ENCODE measurements at places on chromosomes 12 and 14.
A peak's percentile ranks its signal among the peaks of the same experiment; 100 is the strongest.

DNA sequence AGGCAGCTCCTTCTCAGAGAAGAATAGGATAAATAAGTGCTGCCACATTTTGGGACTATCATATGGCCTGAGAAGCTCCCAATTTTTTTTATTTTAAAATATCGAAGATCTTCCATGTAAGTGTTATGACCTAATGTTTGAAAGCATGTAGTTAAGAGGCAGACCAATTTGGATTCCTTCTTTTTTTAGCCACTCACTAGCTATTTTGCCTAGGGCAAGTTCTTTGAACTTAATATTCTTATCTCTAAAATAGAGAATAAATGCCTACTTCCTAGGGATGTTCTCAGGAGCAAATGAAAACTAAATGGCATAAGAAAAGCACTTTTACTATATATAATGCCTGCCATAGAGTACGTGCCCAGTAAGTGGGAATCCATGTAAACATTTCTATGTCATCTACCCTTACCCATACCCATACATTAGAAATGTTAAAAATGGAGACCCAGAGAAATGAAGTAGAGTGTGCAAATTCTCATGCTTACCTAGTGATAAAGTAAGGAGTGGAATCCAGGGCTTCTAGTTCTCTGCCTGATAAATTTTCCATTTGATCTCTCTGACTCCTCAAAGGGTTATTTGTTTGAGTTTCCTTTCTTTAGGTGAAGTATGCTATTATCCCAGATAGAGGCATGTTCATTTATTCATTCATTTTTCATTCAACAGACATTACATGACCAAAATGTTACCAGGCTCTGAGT, 148.3 kb downstream of the TGFB3 start:
- no peak for DNase-seq

GRCh38 chr12:101064721-101065120, 145.3 kb downstream of the SLC5A8 start:
- no peak for DNase-seq

GRCh38 chr12:99027055-99027393, 381.9 kb downstream of the APAF1 start:
- no peak for DNase-seq

DNA sequence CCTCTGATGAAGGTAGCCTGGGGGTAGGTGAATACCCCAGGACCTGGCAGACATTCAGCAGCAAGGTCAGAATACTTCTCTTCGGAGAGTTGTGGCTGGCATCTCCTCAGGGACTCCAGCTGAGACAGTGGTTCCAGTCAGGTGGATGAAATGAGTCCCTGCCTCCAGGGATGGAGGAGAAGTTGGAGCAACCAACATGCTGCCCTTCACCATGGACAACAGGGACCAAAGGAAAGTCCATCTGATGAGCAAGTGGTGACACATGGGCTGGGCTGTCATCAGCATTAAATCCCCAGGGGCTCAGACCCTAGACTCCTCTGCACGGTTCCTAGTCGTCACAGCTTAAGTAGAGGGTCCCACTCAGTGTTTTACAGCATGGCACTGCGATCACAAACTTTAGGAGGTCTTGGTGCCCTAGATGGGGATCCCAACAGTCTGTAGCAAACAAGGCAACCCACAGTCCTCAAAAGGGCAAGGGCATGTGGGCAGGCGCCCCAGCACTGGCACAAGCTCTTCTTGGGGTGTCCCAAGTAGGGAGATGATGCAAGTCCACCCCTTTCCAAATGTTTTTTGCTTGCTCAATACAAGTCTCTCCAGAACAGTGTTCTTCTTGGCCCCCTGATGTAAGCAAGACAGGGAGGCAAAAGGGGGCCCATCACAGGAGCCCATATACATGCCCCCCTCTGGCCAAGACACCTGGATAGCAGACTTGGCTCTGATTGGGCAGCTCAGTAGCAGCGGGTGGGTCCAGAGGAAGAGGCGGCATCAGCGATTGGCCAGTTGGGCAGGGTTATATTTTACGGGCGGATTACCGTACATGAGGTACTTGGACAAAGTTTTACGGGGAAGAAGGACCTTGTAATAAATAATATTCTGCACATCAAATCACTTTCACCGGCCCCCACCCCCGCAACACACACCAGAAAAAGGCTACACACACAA, 10.8 kb upstream of the CDH24 start:
- no peak for DNase-seq

DNA sequence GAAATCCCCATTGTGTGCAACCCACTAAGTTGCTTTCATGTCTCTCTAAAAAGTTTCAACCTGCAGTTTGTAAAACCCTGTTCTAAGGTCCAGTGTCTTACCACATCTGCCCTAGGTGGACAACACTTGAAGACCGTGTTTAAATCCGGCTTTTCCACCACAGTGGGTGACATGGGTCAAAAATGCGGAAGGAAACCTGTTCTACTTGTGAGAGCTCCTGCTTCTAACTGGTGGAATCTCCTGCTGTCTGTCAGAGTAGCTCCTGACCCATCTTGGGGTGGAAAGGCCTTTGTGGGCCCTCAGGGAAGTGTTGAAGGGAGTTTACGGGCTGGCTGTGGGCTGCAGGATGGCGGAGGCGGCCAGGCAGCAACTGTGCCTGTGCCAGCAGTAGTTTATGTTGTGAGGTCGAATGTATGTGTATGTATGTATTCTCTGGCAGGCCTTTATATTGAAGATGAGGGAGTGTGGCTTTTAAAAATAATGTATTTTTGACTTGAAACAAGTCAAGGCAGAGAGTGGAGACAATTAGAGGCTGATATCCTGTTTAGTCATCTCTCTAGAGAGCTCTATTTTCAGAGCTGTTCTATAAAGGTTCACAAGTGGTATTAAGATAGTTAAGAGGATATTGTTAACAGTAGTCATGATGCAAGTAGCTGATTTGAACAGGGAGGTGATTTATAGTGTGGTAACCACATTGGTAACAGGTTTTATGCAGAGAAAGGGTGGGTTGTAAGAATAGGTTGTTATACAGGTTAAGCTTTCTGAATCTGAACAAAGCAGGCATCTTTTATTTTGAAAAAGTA, 67.0 kb downstream of the PRKCH start:
- peak; percentile 36 for DNase-seq

- no peak for DNase-seq
These were observed 68.6 kb downstream of the ITPK1 start for GRCh38 chr14:93047157-93047556.

DNA sequence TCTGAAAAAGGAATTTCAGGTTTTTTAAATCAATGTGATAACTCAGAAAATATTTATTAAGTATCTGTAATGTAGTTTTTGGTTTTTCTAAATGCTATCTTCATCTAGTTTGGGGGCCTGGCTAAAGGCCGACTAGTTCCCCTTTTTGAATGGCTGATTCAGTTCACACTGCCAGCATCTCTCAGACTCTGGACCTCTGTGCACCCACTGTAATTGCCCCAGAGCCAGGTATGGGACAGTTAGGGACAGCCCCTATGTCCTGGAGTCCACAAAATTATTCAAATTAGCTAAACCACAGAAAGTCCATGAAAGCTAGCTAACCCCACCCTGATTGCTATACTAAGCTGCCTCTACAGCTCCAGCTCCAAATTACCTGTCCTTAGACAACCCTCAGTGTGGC, 49.1 kb upstream of the RGS6 start:
- DNase-seq, result no peak

GRCh38 chr14:24885410-24885913, 164.5 kb downstream of the STXBP6 start:
- DNase-seq, result no peak

GRCh38 chr12:98745578-98746391, 100.7 kb downstream of the APAF1 start:
- DNase-seq, result no peak

GRCh38 chr14:71418532-71419245, 511.4 kb downstream of the PCNX1 start:
- DNase-seq, result no peak

- no peak for DNase-seq
These were observed 94.2 kb downstream of the LLPH start for GRCh38 chr12:66036317-66036716.

- no peak for DNase-seq
These were observed 206.4 kb upstream of the FKBP4 start for GRCh38 chr12:2588345-2588744.

DNA sequence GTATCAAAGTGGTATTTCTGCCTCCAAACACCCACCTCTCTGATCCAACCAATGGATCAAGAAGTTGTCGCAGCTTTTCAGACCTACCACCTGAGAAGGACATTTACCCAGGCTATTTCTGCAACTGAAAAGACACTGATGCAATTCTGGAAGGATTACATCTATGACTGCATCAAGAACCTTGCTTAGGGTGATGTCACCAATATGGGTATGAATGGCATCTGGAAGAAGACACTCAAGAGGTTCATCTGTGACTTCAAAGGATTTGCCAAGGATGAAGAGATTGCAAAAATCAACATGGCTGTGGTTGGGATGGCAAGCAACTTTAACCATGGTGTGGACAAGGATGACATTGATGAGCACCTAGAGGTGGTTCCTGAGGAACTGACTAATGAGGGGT, 154.2 kb downstream of the PCNX1 start:
- DNase-seq, result no peak

DNA sequence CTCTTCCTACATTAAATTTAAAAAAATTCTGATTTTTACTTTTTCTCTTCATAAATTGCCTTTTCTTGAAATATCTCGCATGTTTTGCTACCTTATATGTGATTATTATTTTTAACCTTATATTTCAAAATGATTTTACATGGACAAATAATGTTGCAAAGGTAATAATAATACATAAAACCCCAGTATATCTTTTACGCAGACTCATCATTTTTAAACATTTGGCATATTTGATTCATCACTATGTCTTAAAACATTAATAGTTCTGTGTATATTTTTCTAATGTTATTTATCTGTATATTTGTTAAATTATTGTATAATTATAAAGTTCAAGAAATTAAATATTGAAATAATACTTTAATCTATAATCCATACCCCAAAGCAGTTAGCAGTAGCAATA, 350.8 kb downstream of the RPL10L start:
- DNase-seq, result no peak

DNA sequence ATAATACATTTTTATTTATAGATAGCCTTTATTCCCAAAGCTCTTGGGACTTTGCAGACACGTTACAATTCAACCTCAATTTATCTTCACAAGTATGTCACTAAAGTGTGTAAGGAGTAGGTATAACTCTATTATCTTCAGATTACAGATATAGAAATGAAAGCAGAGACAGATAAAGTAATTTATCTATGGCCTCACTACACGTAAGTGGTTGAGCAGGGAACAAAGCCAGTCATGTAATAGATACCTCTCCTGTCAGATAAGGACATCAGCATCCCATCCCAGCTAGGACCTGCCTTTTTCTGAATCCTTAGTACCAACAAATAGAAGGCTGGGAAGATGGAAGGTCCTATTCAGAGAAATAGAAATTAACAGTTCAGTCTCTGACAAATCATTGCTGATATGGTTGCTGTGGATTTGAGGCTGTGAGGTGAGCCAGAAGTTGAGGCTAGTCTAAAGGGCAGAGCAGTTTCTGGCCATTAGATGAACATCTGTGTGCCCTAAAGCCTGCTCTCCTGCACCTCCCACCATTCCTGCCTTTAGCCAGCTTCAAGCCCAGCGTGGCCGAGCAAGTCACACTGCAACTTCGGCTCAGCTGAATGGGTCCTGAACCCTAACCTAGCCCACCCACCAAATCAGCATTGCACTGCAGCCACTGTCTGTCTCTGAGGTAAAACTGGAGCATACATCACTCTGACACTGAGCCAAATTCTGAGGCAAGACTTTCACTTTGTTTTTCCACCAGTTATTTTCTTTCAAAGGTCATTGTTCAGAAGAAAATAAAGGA, 71.1 kb upstream of the PLEKHA5 start:
- no peak for DNase-seq

- no peak for DNase-seq
These were observed 146.2 kb downstream of the TPH2 start for GRCh38 chr12:72084880-72085279.

DNA sequence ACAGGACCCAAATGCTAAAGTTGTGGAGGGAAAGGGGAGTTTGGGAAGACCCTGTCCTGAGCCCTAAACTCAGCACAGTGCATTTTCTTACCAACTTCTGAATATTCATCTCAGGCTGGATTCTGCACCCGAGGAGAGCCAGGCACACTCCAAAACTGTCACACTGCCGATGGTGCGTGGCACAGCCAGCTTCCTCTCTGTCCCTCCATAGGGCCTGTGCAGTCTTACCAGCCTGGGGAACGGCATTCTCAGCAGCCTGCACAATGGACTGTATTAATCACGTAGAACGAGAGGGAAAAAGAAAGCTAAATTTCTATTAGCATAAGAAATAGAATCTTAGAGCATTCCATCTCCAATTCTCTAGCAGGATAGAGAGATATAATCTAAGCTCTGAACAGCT, 71.3 kb upstream of the GPATCH2L start:
- DNase-seq, result no peak

- no peak for DNase-seq
These were observed 120.4 kb upstream of the ATF7IP start for GRCh38 chr12:14244876-14245669.

GRCh38 chr12:113381220-113381619, 22.5 kb downstream of the SDS start:
- no peak for DNase-seq

DNA sequence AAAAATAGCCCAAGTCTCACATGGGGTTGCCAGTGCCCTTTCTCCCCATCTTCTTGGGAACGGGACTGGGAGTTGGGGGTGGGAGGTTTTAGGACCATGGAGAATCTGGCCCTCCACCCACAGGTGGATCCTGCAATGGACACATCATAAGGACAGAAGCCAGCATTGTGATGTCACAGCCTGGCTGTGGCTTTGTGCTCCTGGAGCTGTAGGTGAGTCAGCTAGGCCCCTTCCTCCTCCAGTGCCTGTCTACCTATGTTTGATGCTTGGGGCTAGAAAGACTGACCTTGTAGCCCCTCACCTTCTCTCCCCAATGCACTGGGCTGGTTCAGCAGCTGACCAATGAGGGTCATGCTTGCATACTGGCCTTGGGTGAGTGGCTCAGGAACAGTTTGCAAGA, at the start of gene CCDC197:
Gene CCDC197, plus strand, starts transcription at position 220 of the 400 bp plus-strand sequence. CDS start 831 bp downstream, outside the sequence.
- DNase-seq, result no peak

Measured in T1000 (cell line).